ENCODE measurements at places on chromosomes 2 and 18. TPM values are rescaled to one million over a fixed set of nuclear protein-coding genes. Genes with fewer than 3 reads are reported as not detected.

Gene DUSP19
- total RNA-seq = 14.1 TPM

Gene TSPYL6
- not detected for total RNA-seq

Gene DSG2
- total RNA-seq = 2.8 TPM

Gene ALLC
- 1.1 TPM for total RNA-seq

Gene CGREF1
- 18.8 TPM for total RNA-seq

Gene CCNT2
- total RNA-seq = 49.6 TPM

Gene CWC22
- 20.0 TPM for total RNA-seq

Gene DES
- 302 TPM for total RNA-seq

Gene SYT4
- not detected for total RNA-seq

Gene TCF23
- total RNA-seq = not detected

Gene SLC9A2
- total RNA-seq = not detected

Gene UPP2
- total RNA-seq = not detected

Gene ZNF2
- total RNA-seq = 2.0 TPM

Gene AQP12A
- not detected for total RNA-seq

Gene FRZB
- 140 TPM for total RNA-seq

Gene DTYMK
- 6.4 TPM for total RNA-seq

All from thoracic aorta (tissue), 2 donors.